ENCODE measurements at places on chromosomes 7 and 10. TPM values are rescaled to one million over a fixed set of nuclear protein-coding genes. Genes with fewer than 3 reads are reported as not detected.

DNA sequence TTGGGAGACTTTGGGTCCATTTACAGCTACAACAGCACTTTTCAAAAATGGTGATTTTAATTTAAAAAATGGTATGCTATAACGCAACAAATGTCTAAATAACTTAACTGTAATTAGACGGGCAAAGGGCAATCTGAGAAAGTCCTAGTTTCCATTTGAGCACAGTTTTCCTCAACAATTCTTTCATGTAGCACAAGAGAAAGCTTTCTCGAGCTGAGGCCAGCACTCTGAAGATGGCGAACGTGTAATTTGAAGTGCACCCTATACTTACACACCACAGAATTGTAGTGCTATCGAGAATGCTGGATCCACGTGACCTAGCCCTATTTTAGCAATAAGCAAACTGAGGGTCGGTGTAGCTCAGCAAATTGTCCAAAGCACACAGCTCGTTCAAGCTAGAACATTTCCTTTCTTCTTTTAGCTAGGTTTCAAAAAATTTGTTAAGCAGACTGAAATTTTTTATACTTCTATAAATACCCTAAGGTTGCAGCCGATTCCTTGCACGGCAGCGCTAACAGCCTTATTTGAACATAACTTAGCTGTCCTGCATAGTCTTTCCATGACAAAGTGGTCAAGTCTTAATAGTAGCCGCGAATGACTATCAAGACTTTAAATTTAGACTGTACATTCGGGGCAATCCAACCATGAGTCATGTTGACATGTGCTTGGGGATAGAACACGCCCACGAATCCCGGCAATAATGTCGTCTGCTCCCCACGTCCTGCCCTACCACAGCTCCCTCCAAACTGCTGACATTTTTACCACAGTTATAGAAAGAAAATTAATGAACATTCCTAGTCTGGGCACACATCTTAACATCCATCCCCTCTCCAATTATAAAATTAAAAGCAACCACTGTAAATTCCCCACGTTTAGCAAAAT is 10.0 kb downstream of the KLF6 start:
- H3K27ac ChIP-seq: peak overlapping the region; percentile 83
- H3K27me3 ChIP-seq: no peaks in the 10 kb centered on the region
- H3K4me1 ChIP-seq: peaks cover 30% of the 10 kb centered on the region
- no peak for DNase-seq
- no peak overlapping the region for H3K4me3 ChIP-seq
- H3K36me3 ChIP-seq: peaks cover 35% of the 10 kb centered on the region

GRCh38 chr10:63260860-63261251 is 127.7 kb downstream of the NRBF2 start:
- no peak for DNase-seq
- no peaks in the 10 kb centered on the region for H3K27me3 ChIP-seq

- no peaks in the 10 kb centered on the region for H3K27me3 ChIP-seq
- H3K4me3 ChIP-seq: no peak overlapping the region
- peak; percentile 79 for DNase-seq
- peak overlapping the region; percentile 54 for H3K27ac ChIP-seq
Measured at GRCh38 chr7:332646-333392, 42.8 kb downstream of the FOXL3 start.

GRCh38 chr7:29771081-29771816 is 35.1 kb upstream of the WIPF3 start:
- no peaks in the 10 kb centered on the region for H3K36me3 ChIP-seq
- H3K27ac ChIP-seq: no peak overlapping the region
- no peak for DNase-seq
- no peak overlapping the region for H3K4me3 ChIP-seq
- H3K27me3 ChIP-seq: peaks cover 20% of the 10 kb centered on the region

GRCh38 chr7:24668927-24669635 is 88.2 kb downstream of the GSDME start:
- no peak overlapping the region for H3K4me3 ChIP-seq
- no peaks in the 10 kb centered on the region for H3K4me1 ChIP-seq
- DNase-seq: no peak
- H3K27me3 ChIP-seq: no peaks in the 10 kb centered on the region
- no peaks in the 10 kb centered on the region for H3K36me3 ChIP-seq

DNA sequence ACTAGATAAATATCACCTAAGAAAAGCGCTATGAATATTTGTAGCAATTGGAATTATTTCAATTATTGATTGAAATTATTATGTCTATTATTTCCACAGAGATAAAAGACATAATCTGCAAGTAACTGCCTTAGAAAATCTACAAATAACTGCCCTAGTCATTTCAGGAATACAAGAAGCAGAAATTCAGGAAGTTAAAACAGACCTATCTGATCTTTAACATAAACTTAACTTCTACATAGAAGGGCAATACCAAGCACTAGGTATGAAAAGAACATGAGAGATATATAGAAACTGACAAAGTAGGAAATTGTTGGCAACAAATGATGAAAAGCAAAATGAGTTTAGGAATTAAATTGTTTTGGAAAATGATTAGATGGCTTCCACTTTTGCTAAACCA is 31.8 kb upstream of the AKR1B10 start:
- H3K36me3 ChIP-seq: no peaks in the 10 kb centered on the region
- no peak overlapping the region for H3K4me3 ChIP-seq
- no peaks in the 10 kb centered on the region for H3K4me1 ChIP-seq
- no peak overlapping the region for H3K27ac ChIP-seq
- no peak for DNase-seq

- no peak overlapping the region for H3K27ac ChIP-seq
- H3K27me3 ChIP-seq: no peaks in the 10 kb centered on the region
- DNase-seq: no peak
- H3K4me3 ChIP-seq: no peak overlapping the region
- H3K36me3 ChIP-seq: no peaks in the 10 kb centered on the region
Measured at GRCh38 chr7:40808378-40808942, 673.7 kb downstream of the SUGCT start.

DNA sequence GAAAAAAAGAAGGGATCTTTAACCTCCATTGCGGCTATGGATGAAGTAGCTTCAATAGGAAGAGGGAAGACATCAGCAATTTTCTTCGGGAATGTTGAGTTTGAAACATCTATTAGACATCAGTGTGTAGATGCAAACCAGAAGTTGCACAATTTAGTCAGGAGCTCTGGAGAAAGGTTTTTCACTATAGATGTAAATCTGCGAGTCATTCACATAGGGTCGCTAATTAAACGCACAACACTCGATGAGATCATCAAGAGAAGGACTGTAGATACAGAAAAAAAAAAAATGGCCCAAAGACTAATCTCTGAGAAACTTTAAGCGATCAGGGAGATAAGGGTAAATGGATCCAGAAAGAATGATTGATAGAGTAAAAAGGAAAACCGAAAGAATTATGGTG is 61.7 kb upstream of the TES start:
- no peak overlapping the region for H3K4me3 ChIP-seq
- no peaks in the 10 kb centered on the region for H3K36me3 ChIP-seq
- H3K27me3 ChIP-seq: no peaks in the 10 kb centered on the region
- no peak overlapping the region for H3K27ac ChIP-seq

DNA sequence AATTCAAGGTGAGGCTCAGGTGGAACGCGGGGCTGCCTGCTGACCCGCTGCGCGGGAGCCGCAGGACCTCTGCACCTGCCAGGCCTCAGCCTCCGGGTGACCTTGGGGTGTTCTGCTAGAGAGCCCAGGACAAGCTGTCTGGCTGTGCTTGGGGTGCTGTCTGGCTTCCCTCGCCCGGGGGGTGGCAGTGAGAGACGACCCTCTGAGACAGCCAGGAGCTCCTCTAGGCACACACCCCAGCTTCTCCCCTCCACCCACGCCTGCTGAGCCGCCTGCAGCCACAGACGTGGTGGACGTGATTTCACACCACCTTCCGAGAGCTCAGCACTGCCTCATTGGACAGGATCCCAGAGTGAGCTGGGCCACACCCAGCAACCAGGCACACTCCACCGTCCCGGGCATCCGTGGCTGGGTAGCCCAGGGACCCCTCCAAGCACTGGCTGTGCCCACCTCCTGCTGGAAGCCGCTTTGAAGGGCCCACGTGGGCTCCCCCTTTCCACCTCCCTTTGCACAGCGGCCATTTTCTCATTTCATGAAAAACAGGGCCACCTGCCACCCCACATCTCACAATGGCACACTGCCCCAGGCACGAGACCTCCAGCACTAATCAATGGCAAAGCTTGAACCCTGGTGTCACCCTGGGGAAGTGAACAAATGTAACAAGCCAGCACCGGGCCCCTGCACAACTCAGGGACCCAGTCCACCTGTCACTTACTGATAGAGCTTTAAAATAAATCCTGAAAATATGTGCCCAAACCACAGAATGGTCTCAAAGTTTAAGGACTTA is 35.0 kb downstream of the ZFAND2A start:
- no peaks in the 10 kb centered on the region for H3K4me1 ChIP-seq
- no peak for DNase-seq
- peaks cover 9% of the 10 kb centered on the region for H3K36me3 ChIP-seq
- no peaks in the 10 kb centered on the region for H3K27me3 ChIP-seq
- H3K27ac ChIP-seq: no peak overlapping the region
- no peak overlapping the region for H3K4me3 ChIP-seq

DNA sequence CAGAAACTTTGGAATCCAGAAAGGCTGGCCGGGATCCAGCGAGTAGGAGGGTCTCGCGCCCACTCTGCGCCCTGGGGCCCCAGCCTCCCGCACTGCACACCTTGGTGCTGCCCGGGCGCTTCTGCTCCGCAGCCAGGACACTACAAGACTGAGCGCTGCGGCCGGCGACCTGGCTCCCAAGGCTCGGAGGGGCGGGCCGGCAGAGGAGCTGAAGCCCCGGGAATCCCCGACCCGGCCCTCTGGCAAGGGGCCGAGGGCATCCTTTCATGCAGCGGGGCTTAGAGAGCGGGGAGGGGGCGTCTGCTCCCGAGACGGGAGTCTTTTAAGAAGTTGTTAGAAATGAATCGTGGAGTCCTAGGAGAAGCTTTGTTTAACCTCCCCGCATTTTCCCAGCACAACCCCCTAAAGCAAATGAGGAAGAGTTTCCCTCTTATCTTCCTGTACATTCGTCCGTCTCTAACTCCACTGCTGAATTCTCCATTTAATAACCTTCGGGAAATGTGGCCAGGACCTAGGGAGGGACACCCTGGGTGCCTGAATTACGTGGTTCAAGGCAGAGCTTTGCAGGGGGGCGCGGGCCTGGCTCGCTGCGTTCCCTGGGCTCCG is 1.1 kb downstream of the VWC2 start:
- peak; percentile 8 for DNase-seq
- peak overlapping the region; percentile 96 for H3K27ac ChIP-seq
- H3K36me3 ChIP-seq: no peaks in the 10 kb centered on the region
- H3K27me3 ChIP-seq: peaks cover 53% of the 10 kb centered on the region
- H3K4me1 ChIP-seq: no peaks in the 10 kb centered on the region

GRCh38 chr7:40780460-40780859 is 645.7 kb downstream of the SUGCT start:
- no peaks in the 10 kb centered on the region for H3K27me3 ChIP-seq
- DNase-seq: peak; percentile 44
- peaks cover 23% of the 10 kb centered on the region for H3K4me1 ChIP-seq

- no peak overlapping the region for H3K4me3 ChIP-seq
- no peaks in the 10 kb centered on the region for H3K4me1 ChIP-seq
- H3K36me3 ChIP-seq: no peaks in the 10 kb centered on the region
- H3K27ac ChIP-seq: no peak overlapping the region
- no peaks in the 10 kb centered on the region for H3K27me3 ChIP-seq
- no peak for DNase-seq
Measured at GRCh38 chr10:4651404-4652037, 174.5 kb upstream of the AKR1E2 start.

- no peaks in the 10 kb centered on the region for H3K36me3 ChIP-seq
- no peak overlapping the region for H3K27ac ChIP-seq
- peak; percentile 77 for DNase-seq
Measured at GRCh38 chr10:34954142-34954541, 136.0 kb downstream of the CUL2 start.

DNA sequence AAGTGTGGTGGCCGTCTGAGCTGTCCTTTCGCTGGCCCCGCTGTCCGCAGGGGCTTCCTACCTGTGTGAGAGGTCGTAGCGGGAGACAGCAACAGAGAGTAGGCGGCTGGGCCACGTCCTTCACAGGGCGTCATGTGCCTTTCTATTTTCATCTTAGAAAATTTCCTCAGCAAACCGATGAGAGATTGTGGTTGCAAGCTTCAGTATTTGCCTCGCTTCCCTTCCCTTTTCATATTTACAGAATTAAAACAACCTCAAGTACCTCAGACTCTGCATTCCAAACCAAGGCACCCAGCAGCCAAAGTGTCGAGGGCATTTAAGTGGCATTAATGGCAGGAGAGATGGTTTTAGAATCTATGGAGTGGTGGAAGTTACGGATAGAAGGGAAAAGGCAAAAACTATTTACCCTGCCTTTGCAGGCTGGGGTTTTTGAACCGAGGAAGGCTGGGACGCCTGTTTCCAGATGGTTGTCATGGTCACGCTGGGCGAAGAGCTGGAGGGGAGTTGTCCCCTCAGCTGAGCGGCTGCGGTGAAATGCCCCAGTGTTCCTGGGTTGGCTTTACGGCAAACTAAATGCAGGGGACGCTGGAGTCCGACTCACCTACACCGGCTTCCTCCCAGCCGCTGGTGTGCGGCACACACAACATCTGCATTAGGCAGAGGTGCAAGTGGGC is 41.9 kb downstream of the WIPI2 start:
- H3K4me1 ChIP-seq: no peaks in the 10 kb centered on the region
- H3K4me3 ChIP-seq: no peak overlapping the region
- peak; percentile 17 for DNase-seq
- H3K27ac ChIP-seq: no peak overlapping the region

DNA sequence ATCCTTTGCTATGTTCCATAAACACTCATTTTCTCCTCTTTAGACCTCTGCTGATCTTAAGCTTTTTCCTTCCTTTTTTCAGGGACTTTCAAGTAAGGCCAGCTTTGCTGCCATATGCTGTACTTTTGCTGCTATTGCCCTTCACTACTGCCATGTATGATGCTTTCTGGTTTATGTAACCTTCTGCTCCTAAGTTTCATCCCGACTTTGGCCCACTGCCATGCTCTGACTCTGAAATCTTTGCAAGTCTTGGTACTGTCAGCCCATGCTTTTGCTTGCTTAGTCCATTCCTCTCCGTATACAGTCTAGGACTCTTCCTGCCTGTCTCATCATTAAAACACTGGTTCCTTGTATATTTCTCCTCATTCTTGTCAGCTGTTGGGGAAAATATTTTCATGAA is 152.4 kb downstream of the RNF133 start:
- no peaks in the 10 kb centered on the region for H3K27me3 ChIP-seq
- DNase-seq: peak; percentile 60
- H3K27ac ChIP-seq: no peak overlapping the region
- no peak overlapping the region for H3K4me3 ChIP-seq
- H3K4me1 ChIP-seq: no peaks in the 10 kb centered on the region
- no peaks in the 10 kb centered on the region for H3K36me3 ChIP-seq

The DNAJB6 gene
- total RNA-seq: 74.6 TPM

The TLL2 gene
- total RNA-seq: 0.12 TPM

The AKR1C1 gene
- total RNA-seq: 55.1 TPM

The CUBN gene
- total RNA-seq: 5.1 TPM

The SPDYE9 gene
- total RNA-seq: 0.11 TPM

The PCBD1 gene
- 62.5 TPM for total RNA-seq

The TACC2 gene
- total RNA-seq: 309 TPM
